ENCODE measurements at places on chromosomes 2 and 18.

GRCh38 chr2:191190861-191191552 lies 40.2 kb upstream of the STAT4 start:
- DNase-seq: no peak

GRCh38 chr2:171227066-171227782 lies 66.5 kb upstream of the TLK1 start:
- DNase-seq: no peak

DNA sequence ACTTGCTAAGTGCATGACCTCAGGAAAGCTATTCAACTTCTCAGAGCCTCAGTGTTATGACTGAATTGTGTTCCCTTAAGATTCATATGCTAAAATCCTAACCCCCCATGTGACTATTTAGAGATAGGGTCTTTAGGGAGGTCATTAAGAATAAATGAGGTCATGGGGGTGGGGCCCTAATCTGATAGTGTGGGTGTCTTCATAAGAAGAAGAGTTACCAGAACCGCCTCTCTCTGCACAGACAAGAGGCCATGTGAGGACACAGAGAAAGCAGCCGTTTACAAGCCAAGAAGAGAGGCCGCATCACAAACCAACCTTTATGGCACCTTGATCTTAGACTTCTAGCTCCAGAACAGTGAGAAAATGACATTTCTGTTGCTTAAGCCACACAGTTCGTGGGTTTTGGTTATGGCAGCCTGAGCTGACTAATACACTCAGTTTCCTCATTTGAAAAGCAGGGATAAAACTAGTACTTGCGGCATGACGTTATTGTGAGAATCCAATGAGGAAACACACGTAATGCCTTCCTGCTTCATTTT lies 9.9 kb downstream of the SH2D6 start:
- no peak for DNase-seq

DNA sequence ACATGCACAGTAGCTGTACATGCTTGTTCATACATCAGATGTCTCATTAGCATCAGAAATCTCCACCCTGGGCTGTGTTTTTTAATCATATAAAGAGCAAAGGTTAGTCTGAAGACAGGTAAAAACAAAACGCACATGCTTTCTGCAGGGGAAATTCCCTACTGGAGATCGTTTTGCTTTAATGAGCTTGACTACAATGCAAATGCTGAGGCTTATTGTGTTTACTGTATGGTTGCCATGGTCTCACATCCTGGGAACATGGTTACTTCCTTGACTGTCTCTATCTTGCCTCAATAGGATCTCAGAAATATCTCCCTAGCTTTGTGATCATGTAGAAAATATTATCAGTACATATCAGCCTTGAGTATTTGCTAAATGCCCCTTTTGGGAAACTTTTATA lies 336.5 kb upstream of the TFPI start:
- no peak for DNase-seq
